Activated CD4-positive, alpha-beta T cell treated with anti-CD3 and anti-CD28 coated beads, Interleukin-10, Interleukin-2, amounts not matched to agents 100 ng/mL and 50 ng/mL, durations not matched to agents 16 hours and 8 hours (primary cell): ENCODE measurements at places on chromosomes 4 and X.

- no peak for DNase-seq
Observed at GRCh38 chr4:17250591-17250990, 261.3 kb downstream of the QDPR start.

- no peak for DNase-seq
Observed at GRCh38 chr4:22491939-22492338, 23.9 kb downstream of the ADGRA3 start.

DNA sequence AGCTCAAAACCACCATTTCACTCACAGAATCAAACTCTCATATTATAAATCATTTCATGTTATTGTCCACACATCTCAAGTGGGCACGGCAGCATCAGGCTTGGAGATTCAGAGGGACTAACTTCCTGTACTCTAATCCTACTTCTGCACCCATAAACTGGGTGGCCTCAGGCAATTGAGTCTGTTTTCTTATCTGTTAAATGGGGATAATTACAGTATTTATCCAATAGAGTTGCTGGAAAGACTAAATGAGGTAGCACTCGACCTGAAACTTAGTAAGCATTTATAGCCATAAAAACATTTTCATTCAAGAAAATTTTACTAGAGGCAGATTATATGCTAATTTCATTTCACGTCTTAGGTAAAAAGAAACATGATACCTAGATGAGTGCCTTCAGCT lies 13.0 kb downstream of the TBC1D1 start:
- DNase-seq: no peak

GRCh38 chrX:116009861-116010710 lies 160.5 kb upstream of the AGTR2 start:
- no peak for DNase-seq

GRCh38 chrX:16807976-16808542 lies 21.8 kb downstream of the TXLNG start:
- no peak for DNase-seq

DNA sequence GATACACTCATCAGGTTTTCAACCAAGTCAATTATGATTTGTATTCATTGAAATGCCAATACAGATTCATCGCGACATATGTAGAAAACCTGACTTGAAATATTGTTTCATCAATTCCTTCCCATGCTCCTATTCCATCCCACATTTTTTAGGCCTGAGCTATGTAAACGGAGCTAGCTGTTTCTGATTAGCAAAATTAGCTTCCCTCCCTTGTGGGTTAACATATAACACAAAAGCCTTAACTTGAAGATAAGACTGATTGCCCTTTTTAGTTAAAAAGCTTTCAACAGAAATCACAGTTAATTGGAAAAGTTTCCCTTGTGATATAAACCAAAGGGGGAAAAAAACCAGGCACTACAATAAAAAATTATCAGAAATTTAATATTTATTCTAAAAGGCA lies 32.8 kb upstream of the DCLK2 start:
- DNase-seq: no peak

GRCh38 chr4:26303008-26303407 lies 17.8 kb upstream of the RBPJ start:
- no peak for DNase-seq

DNA sequence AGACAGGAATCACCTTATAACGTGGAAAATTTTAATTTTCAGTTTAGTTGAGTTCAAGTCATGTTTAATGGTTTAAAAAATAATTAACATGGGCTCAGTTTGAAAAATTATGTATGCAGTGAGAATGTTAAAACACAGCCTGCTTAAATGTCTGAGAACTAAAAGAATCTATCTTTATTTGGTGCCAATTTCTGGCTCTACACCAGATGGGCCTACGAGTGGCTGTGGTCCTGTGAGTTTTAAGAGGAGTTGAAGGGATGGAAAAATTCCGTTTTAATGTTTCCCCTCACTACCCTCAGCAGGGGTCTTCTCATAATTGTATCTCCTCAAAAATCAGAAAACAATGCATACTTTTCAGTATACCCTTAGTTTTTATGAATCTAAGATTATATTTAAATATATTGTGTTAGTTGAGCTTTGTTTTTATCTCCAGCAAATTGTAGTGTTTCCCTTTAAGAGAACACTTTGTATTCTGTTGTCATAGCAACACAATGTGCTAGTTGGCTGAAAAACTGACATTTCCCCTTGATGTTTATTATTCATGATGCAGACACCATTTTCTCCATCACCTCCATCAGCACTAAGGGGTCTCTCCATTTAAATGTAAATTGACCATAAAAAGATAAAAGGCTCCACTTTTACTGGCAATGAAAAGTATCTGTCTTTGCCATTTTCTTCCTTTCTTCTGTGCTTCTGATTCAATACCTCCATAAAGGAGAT lies 393.5 kb upstream of the GRIA3 start:
- DNase-seq: no peak

DNA sequence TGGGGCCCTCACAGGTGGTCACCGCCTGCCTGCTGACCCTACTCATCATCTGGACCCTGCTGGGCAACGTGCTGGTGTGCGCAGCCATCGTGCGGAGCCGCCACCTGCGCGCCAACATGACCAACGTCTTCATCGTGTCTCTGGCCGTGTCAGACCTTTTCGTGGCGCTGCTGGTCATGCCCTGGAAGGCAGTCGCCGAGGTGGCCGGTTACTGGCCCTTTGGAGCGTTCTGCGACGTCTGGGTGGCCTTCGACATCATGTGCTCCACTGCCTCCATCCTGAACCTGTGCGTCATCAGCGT lies 652 bp downstream of the DRD5 start:
- no peak for DNase-seq
